ENCODE measurements at places on chromosomes 16 and 17.

DNA sequence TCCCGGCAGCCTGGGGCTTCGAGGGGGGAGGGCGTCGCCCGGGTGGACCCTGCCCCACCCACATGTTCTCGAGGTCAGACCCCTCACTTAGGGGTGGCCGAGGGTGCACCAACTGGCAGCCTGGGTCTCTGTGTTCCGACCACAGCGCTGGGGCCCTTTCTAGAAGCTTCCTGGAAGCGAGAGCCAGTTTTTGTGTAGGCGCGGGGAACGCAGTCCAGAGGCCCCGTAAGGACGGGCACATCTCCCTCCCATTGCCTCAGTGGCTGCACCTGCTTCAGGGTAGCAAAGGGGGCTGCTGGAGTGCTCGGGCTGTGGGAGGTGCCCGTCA is 148.3 kb downstream of the BANP start:
- no peak for DNase-seq

GRCh38 chr16:31712064-31712540 is 161.5 kb upstream of the ZNF267 start:
- DNase-seq: no peak

DNA sequence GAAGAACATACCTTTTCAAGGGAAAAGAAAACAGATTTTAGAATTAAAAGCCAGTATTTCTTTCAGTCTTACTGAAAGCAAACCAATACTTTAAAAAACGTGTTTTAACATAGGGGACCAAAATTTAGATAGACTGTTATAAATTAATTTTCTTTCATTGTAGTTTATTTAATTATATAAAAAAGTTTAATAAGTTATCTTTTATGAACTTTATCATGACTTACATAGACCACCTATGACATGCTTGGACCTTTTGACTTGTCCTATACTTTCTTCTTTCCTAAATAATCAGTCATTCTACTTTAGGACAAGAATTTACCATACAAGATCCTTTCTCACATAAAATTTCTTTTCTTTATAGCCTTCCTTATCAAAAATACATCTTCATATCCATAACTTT is 102.0 kb upstream of the HAS3 start:
- DNase-seq: no peak

GRCh38 chr17:31492880-31493655 is 101.6 kb downstream of the RAB11FIP4 start:
- DNase-seq: peak; percentile 55

DNA sequence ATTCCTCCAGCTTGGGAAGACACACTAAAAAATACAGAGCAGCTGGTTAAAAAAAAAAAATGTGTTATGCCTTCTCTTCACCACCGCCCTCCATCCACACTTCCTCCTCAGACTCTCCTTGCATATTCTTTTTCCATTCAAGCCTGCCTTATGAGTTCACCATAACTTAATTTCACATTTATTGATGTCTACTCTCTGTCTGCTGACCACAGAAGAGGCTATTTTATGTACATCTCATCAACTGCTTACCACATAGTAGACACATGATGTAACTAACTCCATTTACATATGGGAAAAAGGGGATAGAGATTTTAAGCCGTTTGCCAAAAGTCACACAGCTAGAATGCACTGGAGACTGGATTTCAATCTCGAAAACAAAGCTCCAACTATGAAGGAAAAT is 409.8 kb downstream of the CDH11 start:
- no peak for DNase-seq

GRCh38 chr17:57035971-57036481 is 49.0 kb upstream of the AKAP1 start:
- no peak for DNase-seq

- no peak for DNase-seq
These were observed 17.0 kb upstream of the DNASE1 start for GRCh38 chr16:3637371-3637923.

- DNase-seq: no peak
These were observed 10.4 kb downstream of the CHMP6 start for GRCh38 chr17:81002013-81002384.

GRCh38 chr17:7835814-7836595 is 2.0 kb downstream of the KDM6B start:
- DNase-seq: no peak

- no peak for DNase-seq
These were observed 10.0 kb upstream of the TNK1 start for GRCh38 chr17:7370853-7371252.

DNA sequence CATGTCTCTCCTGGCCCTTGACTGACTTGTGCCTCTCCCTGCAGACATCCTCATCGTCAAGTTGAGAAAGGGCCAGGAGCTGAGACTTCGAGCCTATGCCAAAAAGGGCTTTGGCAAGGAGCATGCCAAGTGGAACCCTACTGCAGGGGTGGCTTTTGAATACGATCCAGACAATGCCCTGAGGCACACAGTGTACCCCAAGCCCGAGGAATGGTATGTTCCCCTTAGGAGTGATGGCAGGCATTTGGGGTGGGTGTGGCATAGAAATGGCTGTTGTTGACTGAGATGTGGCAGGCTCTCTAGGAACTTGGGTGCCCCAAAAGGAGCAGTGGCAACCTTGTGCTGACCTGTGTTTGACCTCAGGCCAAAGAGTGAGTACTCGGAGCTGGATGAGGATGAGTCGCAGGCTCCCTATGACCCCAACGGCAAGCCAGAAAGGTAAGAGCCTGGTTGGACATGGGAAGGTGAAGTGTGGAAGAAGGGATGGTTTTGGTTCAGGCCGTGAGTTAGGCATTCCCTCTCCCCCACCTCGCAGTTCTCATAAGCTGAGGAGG is 7.5 kb downstream of the POLR2C start:
- DNase-seq: no peak

- DNase-seq: no peak
These were observed 242.3 kb upstream of the ZFHX3 start for GRCh38 chr16:73290258-73290657.
